ENCODE measurements at places on chromosomes 13 and 19.

DNA sequence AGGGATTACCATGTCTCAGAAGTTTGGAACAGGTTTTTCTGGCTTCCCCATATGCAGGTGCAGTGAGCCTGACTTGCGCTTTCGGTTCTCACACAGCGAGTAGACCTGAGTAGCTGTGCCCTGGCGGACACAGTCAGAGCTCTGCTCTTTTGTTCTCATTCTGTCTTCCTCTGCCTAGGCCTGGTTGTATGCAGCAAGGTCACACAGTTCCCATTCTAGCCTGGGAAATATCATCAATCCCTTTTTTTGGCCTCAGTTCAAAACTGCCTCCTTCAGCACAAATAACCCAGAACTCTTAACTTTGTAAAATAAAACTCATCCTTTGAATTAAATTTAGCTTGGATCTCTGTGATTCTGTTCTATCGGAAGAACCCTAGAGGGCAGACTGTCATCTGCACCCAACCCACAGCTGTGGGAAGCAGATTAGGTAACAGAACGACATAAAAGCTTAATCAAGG, 10.2 kb downstream of the OXGR1 start:
- no peak for DNase-seq

- no peak for DNase-seq
These were observed 551.4 kb upstream of the SGCG start for GRCh38 chr13:22629374-22629773.

- no peak for DNase-seq
These were observed 235.4 kb upstream of the MAB21L1 start for GRCh38 chr13:35711909-35712308.

DNA sequence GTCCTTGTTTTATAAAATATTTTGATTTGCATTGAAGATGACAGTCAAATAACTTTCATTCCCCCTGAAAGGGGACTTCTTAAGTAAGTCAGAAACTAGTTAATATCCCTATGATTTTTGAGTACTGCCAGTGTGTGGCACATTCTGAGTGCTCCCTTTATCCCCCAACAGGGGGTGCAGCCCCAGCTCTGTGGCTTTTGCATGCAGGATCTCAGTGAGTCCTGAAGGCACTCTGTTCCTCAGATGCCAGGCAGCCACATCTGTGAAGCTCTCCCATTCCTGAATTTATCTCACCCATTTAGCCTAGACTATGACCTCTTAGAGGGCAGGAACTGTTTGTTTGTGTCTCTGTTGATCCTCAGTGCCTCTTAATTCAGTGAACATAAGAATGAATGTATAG, 123.1 kb downstream of the CDK8 start:
- peak; percentile 2 for DNase-seq

DNA sequence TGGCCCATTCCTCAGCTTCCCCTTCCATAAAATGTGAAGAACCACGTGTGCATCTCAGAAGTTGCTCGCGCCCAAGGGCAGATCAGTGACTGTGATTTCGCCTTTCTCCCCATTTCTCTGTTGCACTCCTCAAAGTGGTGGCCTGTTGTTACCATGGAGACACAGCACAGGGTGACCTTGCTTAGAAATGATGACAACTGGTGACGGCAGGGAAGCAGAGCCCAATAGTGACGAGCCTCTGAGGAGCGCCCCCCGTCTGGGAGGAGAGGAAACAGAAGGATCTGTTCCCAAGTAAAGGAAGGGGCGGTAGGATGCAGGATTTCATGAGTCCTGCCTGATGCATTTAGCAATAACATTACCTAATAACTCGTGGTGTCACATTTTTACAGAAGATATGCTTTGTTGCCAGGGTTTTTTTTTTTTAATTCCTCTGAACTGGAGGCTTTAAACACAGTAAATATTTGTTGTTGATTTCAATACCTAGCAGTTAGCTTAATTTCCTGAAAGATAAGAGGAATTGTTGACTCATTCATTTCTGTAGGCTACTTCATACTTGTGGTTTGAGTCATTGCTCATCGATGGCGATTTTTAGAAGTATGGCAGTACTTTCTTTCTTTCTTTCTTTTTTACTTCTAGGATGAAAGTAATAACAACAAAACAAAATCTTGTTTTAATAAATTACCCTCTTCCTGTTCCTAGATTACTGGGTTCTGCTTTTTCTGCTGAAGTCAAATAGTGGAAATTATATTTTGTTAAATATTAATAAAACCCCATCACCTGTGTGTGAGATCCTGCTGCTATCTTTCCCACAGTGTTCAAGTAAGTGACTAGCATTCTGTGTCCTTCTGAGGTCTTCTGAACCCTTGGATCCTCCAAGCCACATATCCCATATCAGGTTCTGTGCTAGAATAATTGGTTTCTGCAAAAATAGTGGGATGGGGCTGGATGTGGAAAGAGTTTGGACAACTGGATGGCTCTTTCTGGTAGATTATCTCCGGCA, 36.0 kb downstream of the MBNL2 start:
- peak; percentile 54 for DNase-seq

- DNase-seq = no peak
These were observed 9.1 kb upstream of the EPHX3 start for GRCh38 chr19:15241259-15241910.

- no peak for DNase-seq
These were observed 1.2 kb downstream of the CGB7 start for GRCh38 chr19:49056101-49056901.

- no peak for DNase-seq
These were observed 7.7 kb downstream of the C2CD4C start for GRCh38 chr19:400976-401865.

- no peak for DNase-seq
These were observed 78.9 kb downstream of the TEX29 start for GRCh38 chr13:111399334-111399733.

GRCh38 chr13:105848494-105848893, 687.0 kb downstream of the EFNB2 start:
- DNase-seq = no peak

DNA sequence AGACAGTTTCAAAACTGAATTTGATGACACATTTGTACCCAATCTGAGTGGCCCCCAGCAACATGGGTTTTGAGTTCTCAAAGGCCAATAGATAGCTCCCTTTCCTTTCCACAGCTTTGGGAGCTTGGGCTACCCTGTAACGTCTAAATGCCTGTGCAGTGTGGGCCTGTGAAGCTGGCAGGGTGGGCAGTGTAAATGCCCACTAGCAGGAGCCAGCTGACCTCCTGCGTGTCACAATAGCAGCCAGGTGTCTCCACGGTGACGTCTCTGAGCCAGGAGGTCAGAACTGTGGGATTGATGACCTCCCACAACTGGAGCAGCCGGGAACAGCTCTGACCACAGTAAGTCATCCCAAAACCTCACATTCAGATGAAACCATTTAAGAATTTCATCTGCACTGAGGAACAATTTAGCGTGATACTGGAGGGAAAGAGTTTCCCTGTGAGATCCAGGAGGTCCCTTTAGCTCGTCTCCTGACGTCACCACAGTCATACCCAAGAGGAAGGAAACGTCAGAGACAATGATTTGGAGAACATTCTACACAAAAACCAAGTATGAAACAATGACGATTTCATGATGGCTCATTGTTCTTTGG, at the start of gene IPO5:
Gene IPO5, plus strand, starts transcription at position 300 of the 595 bp plus-strand sequence. CDS start 23,022 bp downstream, outside the sequence.
- no peak for DNase-seq

DNA sequence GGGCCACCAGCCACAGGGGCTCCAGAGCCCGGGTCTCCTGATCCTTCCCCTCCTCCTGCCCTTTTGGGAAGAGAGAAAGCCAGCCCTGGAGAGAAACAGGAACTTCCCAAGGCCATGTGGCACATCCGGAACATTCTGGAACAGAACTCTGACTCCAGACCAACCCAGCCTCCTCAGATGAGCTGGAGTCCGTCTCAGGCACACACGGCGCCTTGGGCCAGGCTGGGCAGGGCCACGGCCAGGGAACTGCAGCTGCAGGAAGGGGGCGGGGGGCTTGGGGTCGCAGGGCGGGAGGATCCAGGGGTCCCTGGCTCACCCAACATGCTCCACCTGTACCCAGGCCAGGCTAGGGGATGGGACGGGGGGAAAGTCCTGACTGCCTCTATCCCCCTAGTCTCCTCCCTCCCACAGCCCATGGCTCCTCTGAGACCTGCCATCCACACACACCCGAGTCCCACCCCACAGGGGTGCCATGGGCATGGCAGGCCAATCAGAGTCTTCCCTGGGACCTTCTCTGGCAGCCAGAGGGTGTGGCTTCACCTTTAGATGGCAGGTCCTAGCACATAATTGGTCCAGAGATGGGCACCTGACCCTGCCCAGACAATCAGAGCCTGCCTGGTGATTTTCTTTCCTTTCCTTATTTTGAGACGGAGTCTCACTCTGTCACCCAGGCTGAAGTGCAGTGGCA, 22.9 kb downstream of the SBNO2 start:
- no peak for DNase-seq

- no peak for DNase-seq
These were observed 40.2 kb downstream of the CARS2 start for GRCh38 chr13:110665491-110666254.

GRCh38 chr19:36604656-36605100, 435 bp upstream of the ZNF382 start:
- DNase-seq = no peak

GRCh38 chr13:77544758-77545338, 9.3 kb downstream of the SCEL start:
- DNase-seq = no peak

- DNase-seq = no peak
These were observed 181.9 kb downstream of the DACH1 start for GRCh38 chr13:71685072-71685471.

- DNase-seq = no peak
These were observed 58.9 kb upstream of the C1QTNF9 start for GRCh38 chr13:24250376-24251057.

GRCh38 chr13:43936647-43937046, 56.9 kb downstream of the LACC1 start:
- no peak for DNase-seq

DNA sequence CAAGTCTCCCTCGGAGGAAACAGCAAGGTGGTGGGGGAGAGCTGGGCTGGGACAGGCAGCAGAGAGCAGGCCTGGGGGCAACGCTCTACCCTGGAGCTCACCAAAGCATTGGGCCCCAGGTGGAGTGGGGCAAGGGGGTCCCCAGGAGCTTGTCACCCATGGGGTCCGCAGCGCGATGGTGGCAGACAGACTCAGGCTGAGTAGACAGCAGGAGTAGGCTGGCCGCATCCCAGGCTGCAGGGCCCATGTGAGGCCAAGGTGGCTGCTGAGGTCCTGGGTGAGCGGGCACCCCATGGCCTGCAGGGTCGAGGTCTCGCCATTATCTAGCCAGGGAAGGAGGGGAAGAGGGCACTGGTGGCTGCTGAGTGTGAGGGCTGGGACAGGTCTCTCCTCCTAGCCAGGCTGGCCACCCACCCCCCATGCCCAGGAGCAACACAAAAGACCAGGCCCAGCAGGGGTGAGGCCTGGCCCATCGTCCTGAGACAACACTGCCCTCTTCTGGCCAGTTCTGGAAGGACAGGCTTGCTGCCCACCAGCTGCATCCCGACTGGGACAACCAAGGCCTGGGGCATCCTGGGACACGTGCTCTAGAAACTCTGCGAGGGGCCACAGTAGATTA, 33.1 kb downstream of the CEBPG start:
- DNase-seq = peak; percentile 40

DNA sequence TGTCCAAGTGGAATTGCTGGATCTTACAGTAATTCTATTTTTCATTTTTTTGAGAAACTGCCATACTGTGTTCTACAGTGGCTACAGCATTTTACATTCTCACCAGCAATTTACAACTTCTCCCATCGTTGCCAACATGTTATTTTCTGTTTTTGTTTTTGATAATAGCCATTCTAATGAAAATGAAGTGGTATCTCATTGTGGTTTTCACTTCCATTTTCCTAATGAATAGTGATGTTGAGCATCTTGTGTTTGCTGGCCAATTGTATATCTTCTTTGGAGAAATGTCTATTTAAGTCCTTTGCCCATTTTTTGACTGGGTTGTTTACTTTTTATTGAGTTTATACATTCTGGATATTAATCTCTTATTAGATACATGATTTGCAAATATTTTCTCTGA, 38.6 kb downstream of the KCNRG start:
- DNase-seq = no peak

DNA sequence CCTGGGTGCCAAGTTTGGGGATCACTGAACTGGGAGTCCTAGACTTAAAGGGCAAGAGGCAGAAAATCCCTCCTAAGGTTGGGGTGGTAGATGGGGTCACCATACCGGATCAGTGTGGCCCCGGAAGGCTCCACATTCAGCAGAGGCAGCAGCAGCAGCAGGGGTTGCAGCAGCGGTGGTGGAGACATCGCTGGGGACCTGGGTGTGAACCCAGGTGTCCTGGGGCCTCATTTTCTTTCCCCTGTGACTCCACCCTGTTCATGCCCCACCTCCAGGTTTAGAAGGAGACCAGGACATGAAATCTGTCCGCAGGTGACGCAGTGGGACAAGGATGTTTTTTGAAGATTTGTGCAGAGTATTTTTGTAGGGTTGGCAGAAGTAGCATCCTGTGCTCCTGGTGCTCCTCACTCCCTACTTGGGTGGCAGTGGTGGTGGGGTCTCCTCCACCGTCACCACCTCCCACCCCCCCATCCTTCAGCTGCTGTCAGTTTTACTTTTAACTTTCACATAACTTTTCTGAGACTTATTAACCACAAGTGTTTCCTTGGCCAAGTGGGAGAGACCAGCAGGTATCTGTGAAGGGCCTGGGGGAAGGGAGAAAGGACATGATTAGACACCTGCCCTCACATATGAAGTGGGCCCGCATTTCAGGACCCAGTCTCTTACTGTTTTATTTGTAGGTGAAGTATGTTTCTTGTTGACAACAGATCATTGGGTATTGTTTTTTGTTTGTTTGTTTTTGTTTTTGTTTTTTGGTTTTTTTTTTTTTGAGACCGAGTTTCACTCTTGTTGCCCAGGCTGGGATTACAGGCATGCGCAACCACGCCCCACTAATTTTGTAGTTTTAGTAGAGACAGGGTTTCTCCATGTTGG, at the start of gene NAPSA:
Gene NAPSA, minus strand, starts transcription at position 206 of the 873 bp plus-strand sequence. Its CDS starts 18 bp downstream, at position 188.
- DNase-seq = no peak
